ENCODE measurements at places on chromosomes 5 and 9.

GRCh38 chr9:112858625-112859147 lies 32.0 kb downstream of the SLC46A2 start:
- no peak overlapping the region for H3K4me3 ChIP-seq
- H3K27ac ChIP-seq, result no peak overlapping the region
- H3K36me3 ChIP-seq, result no peaks in the 10 kb centered on the region
- H3K4me1 ChIP-seq, result no peaks in the 10 kb centered on the region
- H3K27me3 ChIP-seq, result no peaks in the 10 kb centered on the region

GRCh38 chr5:118236108-118236849 lies 752.1 kb downstream of the DTWD2 start:
- H3K27ac ChIP-seq, result no peak overlapping the region
- DNase-seq, result no peak
- H3K4me3 ChIP-seq, result no peak overlapping the region
- H3K27me3 ChIP-seq, result no peaks in the 10 kb centered on the region
- H3K4me1 ChIP-seq, result no peaks in the 10 kb centered on the region

DNA sequence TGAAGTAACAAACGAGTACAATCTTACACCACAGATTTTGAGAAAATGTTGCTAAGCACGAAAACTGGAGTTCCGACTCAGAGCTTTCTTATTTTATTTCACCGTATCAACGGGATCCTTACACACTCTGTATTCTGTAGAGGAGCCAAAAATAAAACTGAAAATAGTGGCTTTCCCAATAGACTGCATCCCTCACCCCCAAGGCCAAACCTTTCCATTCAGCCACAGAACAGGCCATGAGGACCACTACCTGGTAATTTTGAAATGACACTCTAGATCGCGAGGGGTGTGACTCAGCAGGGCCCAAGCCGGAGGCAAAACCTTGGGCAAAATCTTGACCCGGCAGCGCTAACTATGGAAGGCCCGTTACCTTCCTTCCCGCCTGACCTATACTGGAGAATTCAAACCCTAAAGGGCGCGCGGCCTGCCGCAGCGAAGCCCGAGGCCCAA lies 432 bp downstream of the HSPA9 start:
- no peaks in the 10 kb centered on the region for H3K27me3 ChIP-seq
- H3K36me3 ChIP-seq, result peaks cover 36% of the 10 kb centered on the region
- peak overlapping the region; percentile 94 for H3K4me3 ChIP-seq
- peak overlapping the region; percentile 99 for H3K27ac ChIP-seq

- DNase-seq, result no peak
- no peak overlapping the region for H3K4me3 ChIP-seq
- H3K27ac ChIP-seq, result no peak overlapping the region
- no peaks in the 10 kb centered on the region for H3K4me1 ChIP-seq
- no peaks in the 10 kb centered on the region for H3K27me3 ChIP-seq
Measured at GRCh38 chr9:107856633-107857032, 367.1 kb upstream of the KLF4 start.

DNA sequence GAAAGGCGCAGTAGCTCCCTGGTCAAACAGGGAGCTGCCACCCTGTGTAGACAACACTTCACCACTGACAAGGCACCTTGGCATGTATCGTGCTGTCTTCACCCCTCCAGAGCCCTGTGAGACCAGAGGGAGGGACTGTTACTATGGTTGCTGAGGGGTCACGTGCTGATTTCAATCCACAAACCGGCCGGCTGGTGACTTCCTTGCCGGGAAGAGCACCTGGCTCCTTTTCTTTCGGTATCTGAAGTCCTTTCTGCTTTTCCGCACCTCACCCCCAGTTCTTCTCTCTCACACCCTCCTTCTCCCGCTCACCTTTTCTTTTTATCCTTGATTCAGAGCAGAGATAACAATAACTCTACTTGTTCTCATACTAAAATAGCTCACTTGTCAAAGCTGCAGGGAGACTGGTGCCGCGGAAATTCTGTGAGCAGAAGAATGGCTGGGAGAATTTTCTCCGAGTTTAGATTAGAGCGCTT lies 327.2 kb downstream of the ZSWIM6 start:
- no peaks in the 10 kb centered on the region for H3K4me1 ChIP-seq
- no peak overlapping the region for H3K4me3 ChIP-seq
- DNase-seq, result no peak
- no peaks in the 10 kb centered on the region for H3K36me3 ChIP-seq

GRCh38 chr9:127128341-127129072 lies 6.1 kb upstream of the ANGPTL2 start:
- H3K36me3 ChIP-seq, result no peaks in the 10 kb centered on the region
- H3K27me3 ChIP-seq, result no peaks in the 10 kb centered on the region
- H3K4me1 ChIP-seq, result peaks cover 5% of the 10 kb centered on the region
- DNase-seq, result no peak
- no peak overlapping the region for H3K4me3 ChIP-seq
- H3K27ac ChIP-seq, result no peak overlapping the region

GRCh38 chr5:133944263-133945185 lies 23.9 kb downstream of the C5orf15 start:
- no peaks in the 10 kb centered on the region for H3K27me3 ChIP-seq
- no peaks in the 10 kb centered on the region for H3K4me1 ChIP-seq
- H3K36me3 ChIP-seq, result no peaks in the 10 kb centered on the region
- H3K27ac ChIP-seq, result no peak overlapping the region
- DNase-seq, result peak; percentile 37

GRCh38 chr5:37844009-37844408 lies 4.2 kb upstream of the GDNF start:
- no peak for DNase-seq
- H3K36me3 ChIP-seq, result no peaks in the 10 kb centered on the region
- no peaks in the 10 kb centered on the region for H3K4me1 ChIP-seq
- H3K27me3 ChIP-seq, result no peaks in the 10 kb centered on the region

DNA sequence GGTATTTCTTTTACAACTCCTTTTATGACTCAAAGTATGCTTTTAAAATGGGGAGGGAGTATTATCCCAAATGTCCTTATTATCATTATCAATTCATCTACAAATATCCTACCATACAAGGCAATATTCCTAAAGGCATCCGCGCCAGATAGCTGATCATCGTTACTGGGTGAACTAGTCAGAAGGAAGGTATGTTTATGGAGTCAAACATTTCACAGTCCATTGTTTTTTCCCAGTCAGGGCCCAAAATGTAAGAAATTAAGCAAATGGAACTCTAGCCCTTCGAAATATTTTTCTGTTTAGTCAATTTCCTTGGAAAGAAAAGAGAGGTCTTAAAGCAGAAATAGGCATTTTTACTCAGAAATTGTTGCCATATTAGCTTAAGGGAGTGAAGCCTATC lies 188.5 kb upstream of the CCNG1 start:
- H3K4me1 ChIP-seq, result peaks cover 9% of the 10 kb centered on the region
- H3K27me3 ChIP-seq, result no peaks in the 10 kb centered on the region
- H3K27ac ChIP-seq, result no peak overlapping the region
- no peak overlapping the region for H3K4me3 ChIP-seq
- no peak for DNase-seq
- H3K36me3 ChIP-seq, result no peaks in the 10 kb centered on the region

DNA sequence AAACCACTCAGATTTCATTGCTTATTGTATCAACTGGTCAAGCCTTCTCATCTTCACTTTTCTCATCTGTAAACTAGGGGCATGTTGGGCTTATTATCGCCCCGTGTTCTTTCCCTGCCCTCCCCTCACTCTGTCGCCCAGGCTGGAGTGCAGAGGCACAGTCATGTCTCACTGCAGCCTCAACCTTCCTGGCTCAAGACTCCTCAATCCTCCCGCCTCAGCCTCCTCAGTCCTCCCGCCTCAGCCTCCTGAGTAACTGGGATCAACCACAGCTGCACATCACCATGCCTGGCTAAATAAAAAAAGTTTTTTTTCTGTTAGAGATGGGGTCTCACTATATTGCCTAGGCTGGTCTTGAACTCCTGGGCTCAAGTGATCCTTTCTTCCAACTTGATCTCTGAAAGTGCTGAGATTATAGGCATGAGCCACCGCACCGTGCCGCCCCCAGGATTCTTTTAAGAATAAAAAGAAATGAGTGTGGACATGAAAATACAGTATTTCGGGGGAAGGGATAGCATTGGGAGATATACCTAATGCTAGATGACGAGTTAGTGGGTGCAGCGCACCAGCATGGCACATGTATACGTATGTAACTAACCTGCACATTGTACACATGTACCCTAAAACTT lies 2.0 kb downstream of the MAML1 start:
- no peaks in the 10 kb centered on the region for H3K4me1 ChIP-seq
- peak overlapping the region; percentile 12 for H3K27ac ChIP-seq
- H3K36me3 ChIP-seq, result peaks cover 12% of the 10 kb centered on the region
- peak; percentile 35 for DNase-seq
- H3K27me3 ChIP-seq, result no peaks in the 10 kb centered on the region

- no peak overlapping the region for H3K4me3 ChIP-seq
- H3K36me3 ChIP-seq, result no peaks in the 10 kb centered on the region
- no peaks in the 10 kb centered on the region for H3K4me1 ChIP-seq
- no peak overlapping the region for H3K27ac ChIP-seq
- DNase-seq, result no peak
Measured at GRCh38 chr9:34446468-34446891, 11.9 kb downstream of the FAM219A start.

GRCh38 chr9:134918646-134919045 lies 934 bp upstream of the FCN1 start:
- no peaks in the 10 kb centered on the region for H3K4me1 ChIP-seq
- H3K36me3 ChIP-seq, result no peaks in the 10 kb centered on the region
- no peak overlapping the region for H3K27ac ChIP-seq
- DNase-seq, result peak; percentile 45
- H3K27me3 ChIP-seq, result no peaks in the 10 kb centered on the region
- H3K4me3 ChIP-seq, result no peak overlapping the region

DNA sequence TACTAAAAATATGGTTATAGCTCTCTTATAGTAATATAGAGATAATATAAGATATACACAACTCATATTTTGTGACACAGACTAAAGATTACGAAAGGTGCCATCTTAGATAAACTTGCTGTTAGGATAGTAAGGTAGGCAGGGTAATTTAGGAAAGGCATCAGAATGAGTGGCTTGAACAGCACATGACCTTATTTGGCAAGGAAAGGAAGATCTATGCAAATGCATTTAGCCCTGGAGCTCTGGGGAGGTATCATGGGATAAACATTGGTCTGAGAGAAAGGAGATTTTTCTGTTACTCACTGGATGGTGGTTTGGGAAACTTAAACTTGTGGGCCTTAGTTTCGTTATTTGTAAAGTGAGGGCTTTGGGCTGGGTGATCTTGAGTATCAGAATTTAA lies 65.8 kb downstream of the KCTD16 start:
- no peaks in the 10 kb centered on the region for H3K27me3 ChIP-seq
- no peaks in the 10 kb centered on the region for H3K4me1 ChIP-seq
- no peak for DNase-seq
- no peaks in the 10 kb centered on the region for H3K36me3 ChIP-seq
- no peak overlapping the region for H3K4me3 ChIP-seq
- no peak overlapping the region for H3K27ac ChIP-seq

DNA sequence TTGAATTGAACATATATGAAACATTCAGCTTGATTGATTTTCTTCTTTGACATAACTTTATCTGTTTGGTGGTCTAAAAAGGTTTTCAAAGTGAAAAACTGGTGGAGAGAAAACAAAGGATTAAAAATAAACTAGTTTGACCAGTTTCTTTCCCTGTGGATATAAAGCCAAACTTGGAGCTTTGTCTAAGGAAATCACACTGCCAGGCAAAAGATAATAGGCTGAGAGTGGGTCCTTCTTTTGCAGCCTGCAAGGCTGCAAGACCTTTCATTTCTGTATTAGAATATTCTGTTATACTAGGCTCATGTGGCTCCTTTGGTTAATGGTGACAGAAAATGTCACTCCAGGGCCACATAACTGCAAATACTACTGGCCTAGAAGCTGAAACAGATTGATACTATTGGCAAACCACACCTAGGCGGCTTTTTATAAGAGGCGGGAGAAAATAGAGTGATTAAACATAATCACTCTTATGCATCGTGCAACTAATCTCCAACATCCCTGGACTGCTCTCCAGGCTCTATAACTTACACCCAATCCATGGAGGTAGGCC lies 129.1 kb upstream of the ZNF462 start:
- DNase-seq, result no peak
- H3K4me1 ChIP-seq, result no peaks in the 10 kb centered on the region
- no peak overlapping the region for H3K27ac ChIP-seq
- H3K36me3 ChIP-seq, result no peaks in the 10 kb centered on the region
- no peaks in the 10 kb centered on the region for H3K27me3 ChIP-seq
- no peak overlapping the region for H3K4me3 ChIP-seq

DNA sequence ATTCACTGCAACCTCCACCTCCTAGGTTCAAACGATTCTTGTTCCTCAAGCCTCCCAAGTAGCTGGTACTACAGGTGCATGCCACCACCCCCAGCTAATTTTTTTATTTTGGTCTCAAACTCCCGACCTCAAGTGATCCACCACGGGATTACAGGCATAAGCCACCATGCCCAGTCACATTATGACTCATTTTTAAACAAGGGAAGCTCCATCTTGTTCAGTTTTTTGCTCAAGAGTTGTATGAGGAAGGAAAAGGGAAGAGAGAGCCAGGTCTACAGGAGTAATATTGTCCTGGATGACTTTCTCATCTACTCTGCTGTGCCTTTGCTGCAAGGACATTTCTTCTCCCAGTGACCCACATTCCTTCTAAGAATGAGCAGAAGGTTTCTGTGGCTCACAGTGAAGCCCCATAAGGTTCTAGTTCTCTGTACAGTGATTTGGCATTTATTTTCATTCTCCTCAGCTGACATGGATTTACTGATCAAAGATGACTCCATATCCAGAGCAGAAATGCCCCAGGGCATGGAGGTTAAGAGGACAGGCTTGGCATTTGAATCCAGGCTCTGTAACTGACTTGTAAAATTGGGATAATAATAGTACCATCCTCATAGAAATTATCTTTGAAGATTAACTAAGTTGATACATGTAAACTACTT lies 153.5 kb downstream of the CDH6 start:
- no peak for DNase-seq
- no peaks in the 10 kb centered on the region for H3K36me3 ChIP-seq
- no peak overlapping the region for H3K27ac ChIP-seq
- no peaks in the 10 kb centered on the region for H3K4me1 ChIP-seq

GRCh38 chr5:179762079-179762780 lies 29.6 kb downstream of the MAML1 start:
- H3K36me3 ChIP-seq, result no peaks in the 10 kb centered on the region
- H3K4me3 ChIP-seq, result no peak overlapping the region
- H3K27me3 ChIP-seq, result no peaks in the 10 kb centered on the region
- DNase-seq, result no peak
- no peak overlapping the region for H3K27ac ChIP-seq

DNA sequence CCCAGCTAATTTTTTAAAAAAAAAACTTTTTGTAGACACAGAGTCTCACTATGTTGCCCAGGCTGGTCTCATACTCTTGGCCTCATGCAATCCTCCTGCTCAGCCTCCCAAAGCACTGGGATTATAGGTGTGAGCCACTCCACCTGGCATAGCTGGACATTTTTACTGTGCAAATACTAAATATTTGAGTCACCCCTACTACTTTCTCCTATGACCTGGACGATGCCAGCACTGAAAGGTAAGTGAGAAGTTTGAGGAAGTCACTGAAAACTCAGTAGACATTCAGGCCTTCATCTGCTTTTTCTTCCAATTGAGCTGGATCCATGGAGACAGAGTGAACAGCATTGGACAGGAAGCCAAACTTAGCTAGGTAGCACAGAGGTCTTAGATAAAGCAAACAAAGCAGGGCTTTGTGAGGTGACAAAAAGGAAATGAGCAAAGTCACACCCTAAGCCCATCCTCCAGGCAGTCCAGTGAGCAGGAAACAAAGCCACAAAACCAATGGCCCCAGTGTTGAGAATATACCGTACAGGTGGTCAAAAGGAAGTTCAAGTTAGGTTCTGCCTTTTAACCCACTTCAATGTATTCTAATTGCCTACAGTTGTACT lies 192.6 kb upstream of the RASA1 start:
- H3K36me3 ChIP-seq, result no peaks in the 10 kb centered on the region
- H3K4me3 ChIP-seq, result no peak overlapping the region
- no peaks in the 10 kb centered on the region for H3K4me1 ChIP-seq
- DNase-seq, result no peak

- DNase-seq, result no peak
- H3K27ac ChIP-seq, result no peak overlapping the region
- H3K36me3 ChIP-seq, result no peaks in the 10 kb centered on the region
Measured at GRCh38 chr9:120716483-120716882, 2.2 kb upstream of the MEGF9 start.
